ENCODE measurements at places on chromosomes 16 and 17.

- peak; percentile 25 for DNase-seq
These were observed 716 bp downstream of the TMEM94 start for GRCh38 chr17:75457047-75457654.

DNA sequence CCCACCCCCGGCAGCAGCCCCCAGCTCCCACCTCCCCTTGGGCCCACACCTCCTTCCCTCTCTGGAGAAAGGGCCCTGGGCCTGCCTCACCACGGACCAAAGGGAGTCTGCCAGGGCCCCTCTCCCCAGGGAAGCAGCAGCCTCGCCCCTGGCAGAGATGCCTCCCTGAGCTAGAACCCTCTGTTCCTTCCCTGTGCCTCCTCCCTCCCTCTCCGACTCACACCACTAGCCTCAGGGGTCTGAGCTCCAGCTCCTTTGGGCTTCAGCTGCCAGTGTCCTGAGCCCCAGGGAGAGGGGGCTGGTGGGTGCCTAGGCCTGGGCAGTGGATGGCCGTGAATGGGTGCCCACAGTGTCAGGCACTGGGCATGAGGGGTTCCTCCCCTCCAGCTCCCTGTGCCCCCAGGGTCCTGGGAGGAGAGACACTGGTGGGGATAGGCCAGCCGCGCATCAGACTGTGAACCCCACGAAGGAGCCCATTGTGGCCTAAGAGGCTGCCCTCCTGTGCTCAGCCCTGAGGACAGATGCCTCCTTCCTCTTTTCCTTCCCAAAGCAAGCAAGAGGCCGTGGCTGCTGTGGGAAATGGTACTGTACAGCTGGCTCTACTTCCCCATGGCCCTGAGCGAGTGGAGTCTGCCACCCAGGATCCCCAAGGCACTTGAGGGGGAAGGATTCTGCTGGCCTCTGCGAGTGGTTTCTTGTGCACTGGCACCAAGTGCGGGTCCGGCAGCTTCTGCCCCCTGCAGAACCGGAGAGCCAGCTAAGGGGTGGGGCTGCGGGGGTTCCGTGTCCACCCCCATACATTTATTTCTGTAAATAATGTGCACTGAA is 20.7 kb downstream of the MMP15 start:
- no peak for DNase-seq

- no peak for DNase-seq
These were observed 1.9 kb downstream of the RASL10B start for GRCh38 chr17:35733366-35733765.

GRCh38 chr16:74020095-74020670 is 276.4 kb upstream of the PSMD7 start:
- no peak for DNase-seq

- DNase-seq: no peak
These were observed 1.4 kb upstream of the PRDM7 start for GRCh38 chr16:90078579-90078895.

GRCh38 chr17:77371888-77372443 is 231.2 kb downstream of the SEC14L1 start:
- no peak for DNase-seq

GRCh38 chr16:16005721-16006120 is 56.3 kb downstream of the ABCC1 start:
- DNase-seq: no peak

GRCh38 chr17:50134206-50135110 is 4.5 kb upstream of the SAMD14 start:
- no peak for DNase-seq

GRCh38 chr16:50585331-50585776 is 37.2 kb downstream of the NKD1 start:
- DNase-seq: no peak

- DNase-seq: no peak
These were observed 36.7 kb downstream of the SMG6 start for GRCh38 chr17:2266865-2267228.
